NCI-H774 (cell line): ENCODE measurements at places on chromosomes 7 and 10.
A peak's percentile ranks its signal among the peaks of the same experiment; 100 is the strongest.

- DNase-seq, result no peak
These were observed 394.8 kb downstream of the KIF20B start for GRCh38 chr10:90096196-90096595.

DNA sequence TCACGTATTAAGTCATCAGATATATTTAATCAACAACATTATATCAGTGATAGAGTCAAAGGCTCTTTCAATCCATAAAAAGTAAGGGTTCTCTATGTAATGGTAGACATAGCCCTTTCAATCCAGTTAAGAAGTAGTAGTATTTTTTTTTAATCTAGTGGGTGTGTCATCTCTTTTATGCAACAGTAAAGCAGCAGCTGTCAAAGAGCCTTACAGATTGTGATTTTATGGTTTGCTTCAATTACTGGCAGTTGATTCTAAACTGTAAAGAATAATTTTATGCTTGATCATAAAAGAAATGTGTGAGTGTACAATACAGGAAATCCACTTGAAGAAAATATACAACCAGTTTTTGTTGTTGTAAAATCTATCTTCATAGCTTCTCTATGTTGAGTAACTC is 902.6 kb upstream of the MBL2 start:
- DNase-seq, result no peak

GRCh38 chr10:99329554-99330346 is 594 bp downstream of the CNNM1 start:
- no peak for DNase-seq

GRCh38 chr10:132249824-132250375 is 57.9 kb downstream of the STK32C start:
- no peak for DNase-seq

DNA sequence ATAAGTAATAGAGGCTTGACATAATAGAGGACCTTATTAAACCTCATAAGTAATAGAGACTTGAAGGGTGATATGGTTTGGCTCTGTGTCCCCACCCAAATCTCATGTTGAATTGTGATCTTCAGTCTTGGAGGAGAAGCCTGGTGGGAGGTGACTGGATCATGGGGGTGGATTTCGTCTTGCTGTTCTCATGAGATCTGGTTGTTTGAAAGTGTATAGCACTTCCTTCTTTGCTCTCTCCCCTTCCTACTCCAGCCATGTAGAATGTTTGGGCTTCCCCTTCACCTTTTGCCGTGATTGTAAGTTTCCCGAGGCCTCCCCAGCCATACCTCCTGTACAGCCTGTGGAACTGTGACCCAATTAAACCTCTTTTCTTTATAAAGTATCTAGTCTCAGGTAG is 8.6 kb downstream of the KIFBP start:
- DNase-seq, result no peak

DNA sequence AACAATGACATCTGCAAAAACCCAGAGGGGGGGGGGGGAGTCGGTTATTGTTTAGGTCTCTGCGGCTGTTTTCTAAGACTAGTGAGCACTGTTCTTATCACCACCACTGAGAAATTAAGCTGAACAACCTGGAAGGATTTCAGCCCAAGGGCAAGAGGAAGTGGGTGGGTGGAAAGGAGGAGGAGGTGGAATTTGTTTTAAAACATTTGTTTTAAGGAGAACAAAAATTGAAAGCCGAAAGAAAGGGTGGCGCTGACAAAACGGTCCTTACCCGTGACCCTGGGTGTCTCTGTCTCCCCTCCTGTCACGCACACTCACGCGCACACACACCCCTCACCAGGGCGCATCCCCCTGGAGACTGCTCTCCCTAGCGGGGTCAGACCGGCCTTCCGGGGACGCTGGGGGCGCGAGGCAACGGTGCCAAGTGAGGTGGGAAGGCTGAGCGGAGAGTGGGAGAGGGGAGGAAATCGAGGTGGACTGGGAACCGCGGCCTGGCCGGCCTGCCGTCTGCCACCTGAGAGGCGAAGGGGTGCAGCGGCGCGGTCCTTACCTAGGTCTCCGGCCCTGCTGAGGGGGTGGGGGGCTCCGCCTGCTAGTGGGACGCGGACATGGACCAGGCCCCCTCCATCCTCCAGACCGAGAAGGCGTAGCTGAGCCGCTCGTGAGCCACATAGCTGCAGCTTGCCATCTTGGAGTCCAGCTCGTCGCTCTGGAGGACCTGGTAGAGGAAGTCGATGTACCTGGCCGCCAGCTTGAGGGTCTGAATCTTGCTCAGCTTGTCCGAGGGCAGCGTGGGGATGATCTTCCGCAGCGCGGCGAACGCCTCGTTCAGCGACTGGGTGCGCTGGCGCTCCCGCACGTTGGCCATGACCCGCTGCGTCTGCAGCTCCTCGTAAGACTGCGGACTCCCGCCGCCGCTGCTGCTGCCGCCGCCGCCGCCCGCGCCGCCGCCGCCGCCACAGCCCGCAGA is 1.0 kb downstream of the TWIST1 start:
- peak; percentile 26 for DNase-seq

GRCh38 chr7:77765481-77765880 is 32.8 kb downstream of the TMEM60 start:
- DNase-seq, result no peak

DNA sequence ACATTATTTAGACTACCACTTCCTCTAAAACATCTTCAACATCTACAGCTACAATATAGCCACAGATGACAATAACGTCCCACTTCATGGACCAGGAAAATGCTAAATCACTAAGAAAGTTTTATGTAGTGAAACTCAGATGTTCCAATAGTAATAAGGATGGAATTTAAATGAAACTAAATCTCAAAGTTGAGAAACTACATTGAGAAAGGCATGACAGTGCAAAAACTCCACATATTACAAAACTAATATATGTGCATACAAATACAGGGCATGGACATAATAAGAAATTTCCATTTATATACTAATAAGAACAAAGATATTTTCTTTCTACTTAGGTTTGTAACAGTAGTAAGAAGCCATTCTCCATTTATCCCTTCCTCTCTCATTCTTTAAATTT is 31.1 kb downstream of the POT1 start:
- DNase-seq, result no peak

DNA sequence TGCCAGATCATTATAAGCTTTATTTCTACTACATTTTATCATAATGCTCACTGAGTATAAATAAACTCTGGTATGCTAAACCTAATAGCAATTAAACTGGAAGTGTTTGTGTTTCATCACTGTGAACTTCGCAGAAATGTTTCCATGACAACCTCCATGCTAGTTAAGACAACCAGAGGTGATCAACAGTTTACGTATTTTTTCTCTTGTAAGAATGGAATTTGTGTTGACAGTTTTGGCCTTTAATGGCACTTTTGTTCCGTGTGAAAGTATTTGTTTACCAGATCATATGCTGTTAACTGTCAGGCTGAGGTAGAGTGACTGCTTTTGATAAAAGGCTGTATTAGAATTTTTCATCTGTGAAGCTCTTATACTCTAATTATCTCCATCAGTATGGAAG is 212.1 kb upstream of the PPP1R3A start:
- DNase-seq, result peak; percentile 57

GRCh38 chr7:91852263-91852741 is 28.2 kb downstream of the MTERF1 start:
- DNase-seq, result no peak

- no peak for DNase-seq
These were observed 40.4 kb downstream of the PDIA4 start for GRCh38 chr7:148987751-148988512.

GRCh38 chr7:83362871-83363550 is 200.3 kb upstream of the PCLO start:
- DNase-seq, result peak; percentile 7

- DNase-seq, result no peak
These were observed 7.3 kb downstream of the PLXNA4 start for GRCh38 chr7:132568962-132569361.

DNA sequence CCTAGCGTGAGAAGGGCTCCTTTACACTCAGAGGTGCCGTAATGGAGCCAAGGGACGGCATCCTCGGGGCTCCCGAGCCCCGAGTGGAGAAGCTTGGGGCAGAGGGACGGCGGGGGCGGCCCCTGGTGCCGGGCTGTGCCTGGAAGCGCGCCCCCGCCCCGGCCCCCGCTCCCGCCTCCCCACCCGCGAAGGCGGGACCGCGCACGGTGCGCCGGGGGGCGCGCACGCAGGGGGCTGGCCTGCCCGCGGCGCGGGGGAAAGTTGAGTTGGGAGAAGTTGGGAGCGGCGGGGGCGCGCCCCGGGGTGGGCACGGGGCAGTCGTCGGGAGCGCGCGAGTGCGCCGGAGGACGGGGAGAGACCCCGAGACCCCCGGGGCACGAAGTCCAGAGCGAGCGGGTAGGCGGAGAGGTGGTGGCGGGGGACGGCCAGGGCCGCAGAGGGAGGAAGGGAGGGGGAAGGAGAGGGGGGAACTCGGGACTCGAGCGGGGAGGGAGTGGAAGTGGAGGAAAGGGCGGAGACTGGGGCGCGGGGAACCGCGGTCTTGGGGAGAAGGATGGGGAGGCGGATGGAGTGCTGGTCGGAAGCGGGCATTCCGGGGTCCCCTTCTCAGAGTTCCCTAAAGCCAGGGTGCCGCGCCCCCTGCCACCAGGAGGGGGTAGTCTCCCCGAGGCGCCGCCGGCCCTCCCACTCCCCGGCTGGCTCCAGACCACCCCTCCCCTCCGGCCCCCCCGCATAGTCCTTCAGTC is at the start of gene SLC4A2:
SLC4A2 (plus strand) TSS at position 223 of the 746 bp plus-strand sequence. CDS start 2,399 bp downstream, outside the sequence.
- peak; percentile 80 for DNase-seq

DNA sequence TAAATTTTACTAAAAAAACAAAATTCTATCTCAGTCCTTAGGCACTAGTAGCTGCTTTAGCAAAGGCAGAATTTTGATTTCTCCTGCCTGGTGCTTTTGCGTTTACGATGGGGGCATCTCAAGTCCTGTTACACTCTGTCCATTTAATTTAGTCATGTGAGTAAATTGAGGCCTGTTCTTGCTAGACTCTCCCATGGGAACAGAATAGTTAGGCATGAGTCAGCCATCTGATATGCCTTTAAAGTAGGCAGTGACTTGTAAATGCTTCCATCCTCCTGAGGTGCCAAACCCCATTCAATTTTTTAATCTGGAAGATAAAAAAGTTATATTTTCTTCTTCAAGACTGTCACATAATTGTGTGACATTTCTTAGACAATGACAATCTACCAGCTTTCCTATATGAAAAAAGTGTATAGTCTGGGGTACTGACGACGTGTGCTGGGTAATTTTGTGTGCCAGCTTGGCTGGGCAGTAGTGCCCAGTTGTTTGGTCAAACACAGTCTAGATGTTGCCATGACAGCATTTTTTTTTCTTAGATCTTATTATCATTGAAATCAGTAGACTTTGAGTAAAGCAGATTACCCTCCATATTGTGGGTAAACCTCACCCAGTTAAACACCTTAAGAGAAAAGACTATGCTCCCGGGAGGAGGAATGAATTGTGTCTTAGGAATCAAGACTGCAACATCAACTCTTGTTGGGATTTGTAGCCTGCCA is 603.4 kb downstream of the SORCS1 start:
- DNase-seq, result no peak

GRCh38 chr7:122896509-122896908 is 10.2 kb upstream of the CADPS2 start:
- no peak for DNase-seq

- no peak for DNase-seq
These were observed 12.5 kb downstream of the RNF32 start for GRCh38 chr7:156652886-156653568.

GRCh38 chr10:102280397-102281101 is 35.2 kb downstream of the GBF1 start:
- DNase-seq, result peak; percentile 1

DNA sequence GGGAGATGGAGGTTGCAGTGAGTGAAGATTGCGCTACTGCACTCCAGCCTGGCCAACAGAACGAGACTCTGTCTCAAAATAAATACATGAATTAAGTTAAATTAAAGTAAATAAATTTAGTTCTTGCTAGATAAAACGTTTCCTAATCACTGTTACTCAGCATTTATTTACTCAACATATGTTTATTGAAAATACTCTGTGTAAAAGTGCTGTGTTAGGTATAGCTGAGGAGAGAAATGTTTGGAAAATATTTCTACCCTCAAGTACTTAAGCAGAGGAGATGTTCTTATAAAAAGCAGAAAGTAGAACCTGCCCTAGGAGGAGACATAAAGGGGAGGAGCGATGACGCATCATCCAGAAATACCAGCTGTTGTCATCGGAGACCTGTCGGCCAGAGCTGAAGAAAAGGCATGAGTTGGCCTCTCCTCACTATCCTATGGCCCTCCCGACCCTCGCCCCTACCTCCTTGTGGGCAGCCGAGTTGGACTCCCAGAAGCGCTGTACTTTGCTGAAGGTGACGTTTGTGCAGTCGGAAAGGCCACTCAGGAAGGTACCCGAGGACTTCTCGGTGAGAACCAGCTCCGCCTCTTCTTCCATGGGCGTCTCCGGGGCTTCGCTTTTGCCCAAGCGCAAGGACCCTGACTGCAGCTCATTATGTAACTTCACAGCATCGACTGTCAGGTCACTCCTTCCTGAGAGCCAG is 1.1 kb downstream of the RRP12 start:
- no peak for DNase-seq

DNA sequence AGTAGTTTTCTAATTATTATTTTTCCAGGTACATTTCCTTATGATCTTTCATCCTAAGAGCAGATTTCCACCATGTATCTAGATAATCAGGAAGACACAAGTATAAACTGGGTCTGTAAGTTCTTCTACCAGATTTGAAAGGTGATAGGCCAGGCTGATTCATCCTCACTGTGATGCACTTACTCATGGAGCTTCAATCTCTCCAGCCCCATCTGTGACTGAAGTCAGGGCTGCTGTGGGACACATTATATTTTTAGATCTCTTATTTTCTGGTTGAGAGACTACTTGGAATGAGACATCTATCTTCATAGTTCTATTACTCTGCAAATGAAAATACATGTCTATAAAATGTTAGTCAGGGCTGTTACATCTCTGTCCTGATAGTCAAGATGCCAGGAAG is 85.5 kb upstream of the SLC25A13 start:
- DNase-seq, result no peak

DNA sequence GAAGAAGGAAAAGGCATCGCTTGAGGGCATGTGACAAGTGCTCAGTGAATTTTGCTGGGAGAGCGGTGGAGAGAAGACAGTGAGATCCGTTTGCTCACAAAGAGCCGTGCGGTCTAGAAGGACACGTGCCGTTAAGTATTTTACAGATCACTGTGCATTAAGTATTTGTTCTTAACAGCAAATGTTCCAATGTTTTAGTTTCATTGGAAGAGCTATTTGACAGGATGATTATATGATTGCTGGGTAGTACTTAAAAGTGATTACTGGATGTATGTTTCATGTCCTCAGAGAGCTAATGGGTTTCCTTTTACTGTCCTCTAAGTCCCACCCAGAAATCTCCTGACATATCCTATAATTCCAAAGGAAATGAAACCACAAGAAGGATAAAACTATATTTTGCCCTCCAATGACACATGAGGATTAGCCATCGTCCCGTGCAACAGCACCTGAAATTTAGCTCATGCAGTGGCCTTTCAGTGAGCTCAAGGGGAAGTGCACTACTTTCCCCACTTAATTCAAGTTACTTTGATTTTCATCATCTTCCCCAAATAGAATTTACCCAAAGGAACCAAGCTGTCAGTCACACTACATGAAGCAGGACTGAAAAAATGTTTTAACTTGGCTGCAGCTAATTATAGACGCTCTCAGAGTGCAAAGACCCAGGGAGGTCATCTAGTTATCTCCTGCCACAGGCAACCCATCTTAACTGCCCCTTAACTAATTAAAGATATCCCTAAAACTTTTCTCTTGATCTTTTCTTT is 80.3 kb downstream of the KLF6 start:
- no peak for DNase-seq

GRCh38 chr10:92265687-92266258 is 25.1 kb downstream of the CPEB3 start:
- no peak for DNase-seq
